Activated naive CD4-positive, alpha-beta T cell treated with Interleukin-2 at 50 U/mL for 16 hours (primary cell): ENCODE measurements at places on chromosomes 5 and 9.

DNA sequence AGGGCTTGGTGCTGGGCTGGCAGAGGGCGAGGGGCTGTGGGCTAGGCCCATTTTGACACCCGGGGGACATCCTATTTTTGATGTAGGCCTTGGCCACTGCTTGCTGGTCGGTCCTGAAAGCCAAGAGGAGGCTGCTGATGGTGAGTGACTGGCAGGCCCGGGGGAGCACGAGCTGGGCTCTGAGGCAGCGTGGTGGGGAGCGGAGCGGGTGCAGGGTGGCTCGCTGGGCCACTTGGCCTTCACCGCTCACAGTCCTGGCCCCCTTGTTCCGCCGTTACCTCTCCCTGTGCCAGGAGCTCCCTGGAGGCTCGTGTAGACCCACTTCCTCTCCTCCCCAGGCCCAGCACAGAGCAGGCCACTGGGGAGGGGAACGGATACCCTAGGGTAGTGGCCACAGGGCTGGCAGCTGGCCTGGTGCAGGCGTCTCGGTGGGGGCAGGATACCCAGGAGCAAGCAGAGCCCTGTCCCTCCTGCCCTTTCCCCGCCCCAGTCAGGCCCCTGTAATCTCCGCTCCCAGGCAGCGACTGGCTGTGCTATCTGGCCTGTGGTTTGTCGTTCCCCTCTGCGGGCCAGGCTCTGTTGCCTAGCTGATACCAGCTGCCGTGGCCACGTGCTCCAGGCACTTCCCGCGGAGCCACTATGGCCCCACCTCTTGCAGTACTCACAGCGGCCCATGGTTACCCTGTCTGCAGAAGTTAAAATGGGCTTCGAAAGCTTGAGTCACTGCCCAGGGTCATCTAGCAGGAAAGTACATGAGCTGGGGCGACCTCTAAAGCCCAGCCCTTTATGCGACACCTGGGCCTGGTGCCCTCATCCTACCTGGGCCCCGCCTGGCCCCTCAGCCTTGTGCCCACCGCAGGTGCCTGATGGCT, 11.7 kb upstream of the DOLPP1 start:
- DNase-seq = peak; percentile 45

DNA sequence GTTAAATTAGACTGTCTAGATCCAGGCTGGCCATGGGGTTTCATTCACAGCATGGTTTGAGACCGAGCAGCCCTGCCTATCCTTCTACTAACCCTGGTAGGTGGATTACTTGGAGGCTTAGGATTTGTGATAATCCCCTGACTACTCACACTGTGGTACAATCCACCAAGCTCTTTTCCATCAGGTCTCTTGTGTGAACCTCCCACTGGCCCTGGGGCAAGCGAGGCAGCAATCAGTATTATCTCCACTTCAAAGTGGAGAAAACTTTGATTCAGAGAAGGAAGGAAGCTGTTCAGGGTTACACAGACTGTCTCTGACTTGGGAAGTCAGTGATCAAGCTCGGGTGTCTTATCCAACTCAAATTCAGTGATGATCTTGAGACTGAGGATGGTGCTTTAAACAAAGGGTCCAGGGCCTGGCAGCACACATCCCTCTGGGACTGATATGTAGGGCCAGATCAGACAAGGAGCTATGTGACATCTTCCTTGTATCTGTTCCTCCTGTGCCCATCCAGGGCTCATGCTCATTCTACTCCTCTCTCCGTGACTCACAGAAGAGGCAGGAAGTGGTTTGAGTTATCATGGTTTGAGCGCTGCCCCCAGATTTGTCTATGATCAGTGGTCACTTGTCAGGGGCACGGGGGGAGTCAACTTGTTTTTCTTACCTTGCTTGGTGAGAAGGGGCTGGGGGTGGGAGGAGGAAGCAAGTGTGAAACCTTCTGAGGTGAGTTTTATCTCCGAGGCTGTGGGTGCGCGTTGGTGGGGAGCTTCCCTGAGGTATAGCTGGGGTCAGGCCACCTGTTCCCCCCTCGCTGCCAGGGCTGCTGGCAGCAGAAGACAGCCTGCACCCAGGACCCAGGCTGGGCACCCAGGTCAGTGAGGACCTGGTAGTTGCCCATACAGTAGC, 48.6 kb downstream of the RGS3 start:
- peak; percentile 84 for DNase-seq

DNA sequence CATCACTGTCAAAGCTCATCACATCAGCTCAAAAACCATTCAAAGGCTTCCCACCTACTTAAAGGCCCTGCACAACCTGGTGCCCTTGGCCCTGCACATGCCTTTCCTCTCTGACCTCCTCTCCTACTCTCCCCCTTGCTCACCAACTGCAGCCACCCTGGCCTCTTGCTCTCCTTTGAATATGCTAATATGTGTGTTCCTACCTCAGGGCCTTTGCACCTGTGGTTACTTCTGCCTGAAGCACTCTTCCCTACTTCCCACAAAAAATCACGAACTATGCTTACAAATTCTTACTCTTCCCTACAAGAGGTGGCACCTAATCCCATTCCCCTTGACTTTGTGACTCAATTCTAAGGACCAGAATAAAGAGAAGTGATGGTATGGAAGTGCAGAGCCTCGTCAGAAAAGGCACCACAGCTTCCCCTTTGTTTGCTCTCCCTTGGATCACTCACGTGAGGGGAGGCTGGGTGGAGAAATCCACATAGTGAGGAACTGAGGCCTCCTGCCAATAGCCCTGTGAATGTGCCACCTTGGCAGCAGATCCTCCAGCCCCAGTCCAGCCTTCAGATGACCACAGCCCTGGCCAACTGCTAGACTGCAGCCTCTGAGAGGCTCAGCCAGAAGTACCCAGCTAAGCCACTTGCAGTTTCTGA, 3.2 kb upstream of the TMEM171 start:
- DNase-seq = no peak

DNA sequence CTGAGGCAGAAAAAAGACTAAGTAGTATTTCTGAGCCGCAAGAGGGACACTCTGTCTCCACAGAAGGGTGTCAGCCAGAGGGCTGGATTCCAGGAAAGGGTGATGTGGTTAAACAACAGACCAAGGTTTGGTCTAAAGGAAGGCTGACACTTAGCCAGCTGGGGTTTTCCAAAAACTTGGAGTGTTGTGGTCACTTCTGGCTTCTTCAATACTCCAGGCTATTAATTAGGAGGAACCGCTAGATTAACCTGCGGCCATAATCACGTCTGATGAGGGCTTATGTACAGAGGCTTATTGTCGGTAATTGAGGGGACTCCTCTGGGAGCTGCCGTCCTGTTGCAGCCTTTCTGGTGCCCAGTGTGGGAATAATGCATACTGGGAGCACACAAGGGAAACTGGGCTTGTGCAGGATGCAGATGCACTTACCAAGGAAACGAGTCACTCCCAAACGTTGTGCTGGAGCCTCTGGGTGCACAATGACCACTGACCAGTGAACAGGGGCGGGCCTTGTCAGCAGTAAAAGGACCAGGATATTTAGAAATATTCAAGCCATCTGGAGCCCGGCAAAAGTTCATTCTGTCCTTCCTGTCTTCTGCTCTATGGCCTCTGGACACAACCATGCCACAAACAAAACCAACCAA, 70.2 kb upstream of the TUT7 start:
- no peak for DNase-seq

DNA sequence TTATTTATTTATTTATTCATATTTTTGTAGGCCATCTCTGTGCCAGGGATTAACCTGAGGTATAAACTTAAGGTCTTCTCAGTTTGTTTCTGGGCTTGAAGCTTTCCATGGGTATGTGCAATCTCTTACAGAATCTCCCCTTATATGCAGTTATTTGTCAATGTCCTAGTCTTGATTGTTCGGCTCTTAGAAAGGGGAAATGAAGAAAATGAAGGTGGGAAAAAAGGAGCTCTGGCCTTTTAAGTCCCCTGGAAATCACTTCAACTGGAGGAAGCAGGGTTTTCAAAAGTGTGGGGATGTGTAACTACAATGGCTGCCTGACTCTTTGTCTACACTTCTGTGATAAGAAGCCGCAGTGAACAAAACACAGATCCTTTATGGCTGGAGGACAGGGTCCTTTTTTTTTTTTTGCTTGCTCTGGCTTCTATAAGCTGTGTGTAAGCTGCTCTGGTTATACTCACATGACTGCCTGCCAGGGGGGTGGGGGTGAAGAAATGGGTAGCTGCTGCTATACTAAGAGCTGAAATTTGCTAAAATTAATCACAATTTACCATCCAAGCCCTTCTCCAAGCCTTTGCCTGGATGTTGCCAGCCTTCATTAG, 33.7 kb downstream of the CENPP start:
- no peak for DNase-seq

GRCh38 chr9:4073371-4073770, 226.5 kb downstream of the GLIS3 start:
- DNase-seq = no peak

- DNase-seq = no peak
Measured at GRCh38 chr9:116844621-116845020, 157.5 kb downstream of the TRIM32 start.

DNA sequence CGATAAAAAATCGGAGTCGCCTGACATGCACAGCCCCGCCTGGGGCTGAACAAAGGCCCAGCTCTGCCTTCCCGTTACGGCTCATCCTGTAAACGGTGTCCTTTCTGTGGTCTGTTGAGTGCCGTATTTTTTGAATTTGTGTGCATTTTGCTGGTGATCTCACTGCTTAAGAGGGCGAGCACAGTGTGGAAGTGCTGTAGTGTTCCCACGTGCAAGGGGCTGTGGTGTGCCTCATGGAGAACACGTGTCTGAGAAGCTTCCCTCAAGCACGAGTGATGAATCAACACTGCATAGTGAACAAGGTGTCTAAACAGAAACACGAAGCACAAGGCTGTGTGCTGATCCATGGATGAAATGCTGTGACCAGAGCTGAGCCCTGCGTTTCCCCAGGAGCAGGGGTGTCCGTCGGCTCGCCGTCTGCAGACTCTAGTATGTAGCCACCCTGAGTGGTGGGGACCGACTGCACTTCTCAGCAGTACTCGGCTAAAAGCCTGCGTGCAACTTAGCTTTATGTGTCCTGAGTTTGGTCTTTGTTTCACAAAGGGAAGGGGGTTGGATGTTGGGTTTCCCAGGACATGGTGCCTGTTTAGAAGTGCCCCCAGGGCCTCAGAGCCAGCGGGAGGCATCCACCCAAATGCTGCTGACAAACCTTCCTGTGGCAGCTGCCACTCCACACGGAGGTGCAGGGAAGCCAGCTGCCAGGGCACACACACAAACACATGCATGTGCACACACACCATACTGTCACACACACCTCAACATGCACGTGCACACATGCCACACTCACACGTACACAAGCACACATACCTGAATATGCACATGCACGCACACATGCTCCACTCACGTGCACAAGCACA, 77.2 kb upstream of the IRX4 start:
- DNase-seq = no peak

DNA sequence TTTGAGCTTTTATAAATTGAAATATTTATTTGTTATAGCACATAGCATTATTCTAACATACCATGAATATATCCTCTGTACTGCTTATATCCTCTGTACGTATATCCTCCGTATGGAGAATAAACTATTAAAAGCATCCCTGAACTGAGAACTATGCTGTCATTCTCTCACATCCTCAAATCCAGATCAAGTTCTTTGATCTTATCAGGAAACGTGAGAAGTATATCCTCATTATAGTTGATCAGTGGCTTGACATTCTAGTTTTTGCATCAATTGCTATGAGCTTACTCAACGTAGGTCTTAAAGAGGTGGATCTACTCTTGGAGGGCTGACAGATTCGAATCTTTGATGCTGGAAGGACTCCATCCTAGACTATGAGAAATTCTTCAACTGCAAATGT, 37.4 kb downstream of the IL7R start:
- DNase-seq = no peak

- DNase-seq = no peak
Measured at GRCh38 chr5:175489693-175490443, 11.5 kb downstream of the SFXN1 start.

- no peak for DNase-seq
Measured at GRCh38 chr5:118802335-118802734, 186.0 kb downstream of the DTWD2 start.

GRCh38 chr9:70003901-70004714, 39.5 kb upstream of the MAMDC2 start:
- no peak for DNase-seq
